ENCODE measurements at places on chromosomes 5 and 9.

- no peak for DNase-seq
These were observed 47.0 kb downstream of the LRSAM1 start for GRCh38 chr9:127498298-127498697.

DNA sequence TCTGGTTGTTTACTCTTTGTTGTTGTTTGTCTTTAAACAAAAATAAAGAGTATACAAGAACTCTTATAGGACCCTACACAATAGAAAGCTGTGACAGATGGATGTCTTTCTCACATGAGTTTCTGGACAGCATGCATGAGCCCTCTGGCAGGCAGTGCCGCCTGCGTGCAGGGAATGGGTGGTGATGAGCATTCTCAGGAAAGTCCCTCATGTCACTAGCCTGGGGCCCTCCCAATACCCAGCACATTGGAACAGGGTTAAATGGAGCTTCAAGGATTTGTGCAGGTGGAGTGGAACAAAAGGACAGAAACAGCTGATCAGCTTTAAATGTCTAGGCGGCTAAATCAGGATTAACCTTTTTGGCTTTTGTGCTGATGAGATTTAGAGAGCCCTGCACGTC lies 181.0 kb upstream of the CD180 start:
- no peak for DNase-seq

- DNase-seq: no peak
These were observed 75.4 kb downstream of the NEK6 start for GRCh38 chr9:124333203-124333579.

GRCh38 chr9:10875752-10876151 lies 262.9 kb upstream of the PTPRD start:
- DNase-seq: no peak

- no peak for DNase-seq
These were observed 180.5 kb upstream of the TUT7 start for GRCh38 chr9:86534572-86535258.

DNA sequence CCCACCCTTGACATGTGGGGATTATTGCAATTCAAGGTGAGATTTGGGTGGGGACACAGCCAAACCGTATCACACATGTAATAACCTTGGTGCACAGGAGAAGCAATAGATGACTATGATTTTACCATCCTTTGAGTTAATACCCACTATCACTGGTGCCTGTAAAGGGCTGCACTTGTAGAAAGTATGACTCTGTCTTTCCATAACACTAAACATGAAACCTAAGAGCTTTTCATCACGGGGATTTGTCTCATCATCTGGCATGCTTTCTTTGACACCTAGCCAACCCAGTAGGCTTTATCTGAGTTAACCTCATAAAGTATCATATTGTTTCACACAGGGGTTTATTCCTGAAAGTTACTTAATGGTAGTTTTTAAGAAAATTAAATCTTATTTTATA lies 188.9 kb upstream of the TNC start:
- DNase-seq: no peak

GRCh38 chr9:136808075-136808805 lies 492 bp downstream of the RABL6 start:
- DNase-seq: no peak

DNA sequence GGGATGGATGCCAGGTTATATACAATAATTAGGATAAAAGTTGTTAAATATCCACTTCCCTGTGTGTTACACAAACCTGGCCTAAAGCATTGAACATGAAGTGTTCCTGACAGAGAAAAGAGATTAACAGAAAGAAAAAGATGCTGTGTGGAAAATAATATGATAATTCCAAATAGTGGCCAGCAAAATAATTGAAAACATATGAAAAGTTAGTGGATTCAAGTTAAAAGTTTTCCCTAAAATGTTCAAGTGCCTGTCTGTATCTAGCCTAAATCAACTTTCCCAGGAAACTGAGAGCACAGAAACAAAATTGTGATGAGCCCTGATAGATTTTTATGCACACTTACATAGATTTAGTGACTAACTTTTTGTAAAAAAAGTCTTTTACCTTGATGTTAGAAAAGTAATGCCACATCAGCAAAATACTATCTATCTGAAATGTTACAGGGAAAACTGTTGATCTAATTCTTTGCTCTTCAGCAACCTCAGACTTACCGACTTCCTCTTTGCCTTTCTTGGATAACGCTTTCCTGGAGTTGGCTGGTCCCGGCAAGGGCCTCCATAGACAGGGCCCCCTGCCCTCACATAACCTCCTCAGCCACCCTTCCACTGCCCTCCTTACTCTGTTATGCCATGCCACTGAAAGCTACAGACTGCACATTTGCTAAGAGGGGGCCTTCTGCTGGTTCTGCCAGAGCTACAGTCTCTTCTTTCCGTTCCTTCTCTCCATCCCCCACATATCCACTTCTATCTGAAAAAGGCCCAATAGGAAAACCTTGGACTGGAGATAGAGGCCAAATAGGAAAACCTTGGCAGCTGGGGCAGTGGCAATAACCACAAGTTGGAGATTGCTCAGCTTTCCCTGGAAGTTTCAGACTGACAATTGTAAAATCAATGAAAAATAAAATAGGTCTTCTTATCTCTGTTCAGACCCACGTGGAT lies 44.4 kb downstream of the ZNF474 start:
- DNase-seq: no peak

- DNase-seq: no peak
These were observed 187.1 kb upstream of the SPEF2 start for GRCh38 chr5:35430381-35431162.

GRCh38 chr5:147645197-147645596 lies 135.3 kb upstream of the DPYSL3 start:
- DNase-seq: no peak

- DNase-seq: no peak
These were observed 38.7 kb upstream of the COL15A1 start for GRCh38 chr9:98905015-98905414.

DNA sequence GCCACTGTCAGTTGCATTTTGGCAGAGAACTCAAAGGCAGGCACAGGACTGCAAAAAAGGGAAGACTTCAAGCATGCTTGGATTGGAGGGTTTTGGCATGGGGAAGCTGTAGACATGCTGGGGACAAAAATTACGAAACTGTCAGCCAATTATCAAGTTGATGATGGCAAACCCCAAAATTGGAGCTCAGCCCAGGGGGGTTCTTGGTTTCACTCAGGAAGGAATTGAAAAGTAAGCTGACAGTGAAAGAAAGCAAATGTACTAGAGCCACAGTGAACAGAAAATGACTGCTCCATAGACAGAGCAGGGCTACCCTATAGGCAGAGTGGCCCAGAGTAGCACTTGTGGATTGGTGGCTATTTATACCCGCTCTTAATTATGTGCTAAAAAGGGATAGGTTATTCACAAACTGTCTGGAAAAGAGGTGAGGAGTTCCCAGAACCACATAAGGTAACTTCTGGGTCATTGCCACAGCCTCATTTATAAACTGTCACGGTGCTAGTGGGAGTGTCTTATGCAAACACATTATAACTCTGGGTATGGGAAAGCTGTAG lies 14.6 kb upstream of the CFAP95 start:
- no peak for DNase-seq

DNA sequence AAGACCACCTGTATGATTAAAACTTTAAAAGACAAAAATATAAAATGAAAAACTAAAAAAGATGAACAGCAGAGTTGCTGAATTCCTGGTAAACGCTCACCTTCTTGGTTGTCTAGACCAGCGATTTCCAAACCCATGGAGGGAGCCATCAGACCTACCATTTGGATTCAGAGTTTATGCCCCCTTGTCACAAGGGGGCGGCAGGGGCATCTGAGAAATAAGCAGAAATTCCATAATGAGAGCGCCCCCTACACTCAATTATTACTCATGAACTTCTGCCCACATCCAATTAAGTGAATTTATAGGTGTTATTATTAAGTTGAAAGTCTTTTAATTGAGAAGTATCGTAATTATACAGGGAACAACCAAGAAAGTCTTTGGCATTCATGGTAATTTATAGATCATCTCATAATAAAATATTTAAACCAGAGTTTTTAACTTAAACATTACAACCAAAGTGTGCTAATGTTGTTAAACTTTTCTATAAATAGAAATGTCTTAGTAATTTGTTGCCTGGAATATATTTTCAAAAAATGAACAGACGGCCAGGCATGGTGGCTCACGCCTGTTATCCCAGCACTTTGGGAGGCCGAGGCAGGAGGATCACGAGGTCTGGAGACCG lies 35.2 kb upstream of the SPATA31C2 start:
- peak; percentile 27 for DNase-seq

- DNase-seq: no peak
These were observed 110.1 kb downstream of the MARCHF3 start for GRCh38 chr5:126920291-126920690.

DNA sequence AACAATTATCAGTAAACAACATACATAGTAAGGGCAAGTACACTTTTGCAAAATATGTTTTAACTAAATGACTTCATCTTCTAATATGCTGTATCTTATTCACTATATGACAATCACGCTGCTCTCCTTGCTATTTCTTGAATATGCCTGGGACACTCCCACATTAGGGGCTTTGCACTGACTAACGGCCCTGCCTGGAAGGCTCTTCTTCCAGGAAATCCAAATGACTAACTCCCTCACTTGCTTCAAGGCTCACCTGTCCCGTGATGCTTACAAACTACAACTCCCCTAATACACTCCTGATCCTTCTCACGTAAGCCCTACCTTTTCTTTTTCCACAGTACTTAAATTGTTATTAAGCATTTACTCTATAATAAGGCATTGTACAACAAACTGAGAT lies 10.6 kb downstream of the ERP44 start:
- no peak for DNase-seq

- DNase-seq: no peak
These were observed 191.7 kb downstream of the DRD1 start for GRCh38 chr5:175252234-175252805.

All from activated naive CD8-positive, alpha-beta T cell treated with anti-CD3 and anti-CD28 coated beads, Interleukin-2, amount 50 U/mL, for 16 hours (primary cell).